ENCODE measurements at places on chromosomes 12 and 14. TPM values are rescaled to one million over a fixed set of nuclear protein-coding genes. Genes with fewer than 3 reads are reported as not detected.

RTL1 gene
- total RNA-seq, result not detected

PRH2 gene
- total RNA-seq, result not detected

DNA sequence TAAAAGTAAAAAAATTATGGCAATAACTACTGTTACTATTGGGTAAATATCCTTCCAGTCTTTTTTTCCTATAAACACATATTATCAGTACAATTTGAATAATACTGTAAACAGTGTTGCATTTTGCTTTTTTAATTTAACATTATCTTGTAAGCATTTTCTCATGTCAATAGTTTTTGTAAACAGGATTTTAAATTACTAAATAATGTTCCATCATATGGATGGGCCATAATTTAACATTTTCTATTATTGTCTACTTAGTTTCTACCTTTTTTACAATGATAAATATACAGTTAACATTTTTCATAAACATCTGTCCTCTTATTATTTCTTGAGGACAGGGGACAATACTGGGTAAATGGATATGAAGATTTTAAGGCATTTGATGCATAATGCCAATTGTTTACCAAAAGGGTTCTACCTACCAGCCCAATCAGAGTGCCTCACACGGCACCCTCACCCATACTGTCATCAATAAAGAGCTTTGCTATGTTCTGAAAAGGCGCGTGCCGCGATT, 759 bp upstream of the ACVR1B start:
- no peak for DNase-seq
- H3K4me1 ChIP-seq, result peaks cover 9% of the 10 kb centered on the region
- H3K4me3 ChIP-seq, result peak overlapping the region; percentile 47
- no peak overlapping the region for H3K27ac ChIP-seq
- H3K27me3 ChIP-seq, result peaks cover 3% of the 10 kb centered on the region

GRCh38 chr14:78612666-78613065, 442.5 kb downstream of the NRXN3 start:
- no peak overlapping the region for H3K27ac ChIP-seq
- no peaks in the 10 kb centered on the region for H3K36me3 ChIP-seq
- H3K27me3 ChIP-seq, result no peaks in the 10 kb centered on the region
- H3K4me3 ChIP-seq, result no peak overlapping the region
- H3K4me1 ChIP-seq, result no peaks in the 10 kb centered on the region

DNAH10 gene
- 1.3 TPM for total RNA-seq

DNA sequence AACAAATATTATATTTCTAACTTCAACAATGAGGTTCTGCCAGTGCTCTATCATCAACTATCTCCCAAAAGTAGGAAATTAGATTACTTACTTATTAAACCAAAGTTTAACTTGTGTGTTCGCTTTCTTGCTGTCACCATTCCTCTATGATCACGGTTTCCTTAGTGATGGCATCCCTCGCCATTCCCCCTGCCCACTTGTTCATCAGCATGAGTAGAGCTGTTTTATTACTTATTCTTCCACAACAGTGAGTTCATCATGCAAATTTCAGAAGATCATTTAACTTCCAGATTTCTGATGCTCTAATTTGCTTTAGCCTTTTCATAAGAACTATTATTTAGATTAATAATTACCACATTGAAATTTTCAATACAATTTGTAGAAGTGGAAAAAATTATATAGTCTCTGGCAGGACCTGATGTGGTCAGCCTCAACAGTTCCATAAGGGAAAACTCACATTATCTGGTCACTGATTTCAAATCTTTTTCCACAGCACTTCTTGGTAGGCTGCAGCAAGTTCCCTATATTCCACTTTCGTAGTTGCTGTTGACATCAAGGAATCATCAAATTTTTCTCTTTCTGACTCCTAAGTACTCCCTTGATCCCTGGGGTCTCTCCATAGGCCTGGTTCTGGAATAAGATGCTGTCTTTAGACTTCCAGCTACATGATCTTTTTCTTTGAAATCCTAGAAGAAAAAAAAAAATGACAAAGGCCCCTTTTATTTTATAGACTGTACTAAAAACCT, 174.6 kb downstream of the RASSF9 start:
- no peaks in the 10 kb centered on the region for H3K4me1 ChIP-seq
- H3K36me3 ChIP-seq, result no peaks in the 10 kb centered on the region
- no peak for DNase-seq
- no peak overlapping the region for H3K27ac ChIP-seq
- no peaks in the 10 kb centered on the region for H3K27me3 ChIP-seq

DNA sequence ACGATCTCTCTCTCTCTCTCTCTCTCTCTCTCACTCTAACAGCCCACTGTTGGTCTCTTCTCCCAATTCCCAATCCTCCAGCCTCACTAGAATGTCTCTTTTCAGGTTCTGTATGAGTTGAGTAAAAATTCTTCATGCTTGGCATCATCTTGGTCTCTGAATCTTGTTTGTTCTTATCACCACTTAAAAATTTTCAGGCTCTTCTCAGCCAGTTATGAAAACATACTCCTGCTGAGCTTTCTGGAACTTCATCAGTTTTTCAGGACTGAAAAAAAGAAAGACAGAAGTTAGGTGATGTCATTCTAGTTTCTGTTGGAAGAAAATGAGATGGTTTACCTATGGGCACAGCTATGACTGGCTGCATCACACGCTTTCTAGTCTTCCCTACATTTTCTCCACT, 11.5 kb upstream of the IL22 start:
- no peaks in the 10 kb centered on the region for H3K36me3 ChIP-seq
- no peaks in the 10 kb centered on the region for H3K4me1 ChIP-seq
- no peak overlapping the region for H3K27ac ChIP-seq
- no peak overlapping the region for H3K4me3 ChIP-seq

OAS2 gene
- 0.30 TPM for total RNA-seq

DNA sequence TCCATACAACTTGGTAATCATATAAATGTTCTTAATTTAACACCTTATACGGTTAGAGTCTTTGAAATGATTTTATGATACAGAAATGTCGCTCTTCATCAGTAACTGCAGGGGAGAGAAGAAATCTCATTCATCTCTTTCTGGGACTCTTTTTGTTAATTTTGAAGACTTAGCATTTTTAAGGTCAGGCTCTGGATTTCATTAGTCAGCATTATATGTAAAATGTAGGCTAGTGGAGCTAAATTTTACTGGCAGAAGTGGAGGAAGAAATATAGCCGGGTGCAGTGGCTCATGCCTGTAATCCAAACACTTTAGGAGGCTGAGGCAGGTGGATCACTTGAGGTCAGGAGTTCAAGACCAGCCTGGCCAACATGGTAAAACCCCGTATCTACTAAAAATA, 4.7 kb upstream of the PTGR2 start:
- H3K27ac ChIP-seq, result no peak overlapping the region
- H3K27me3 ChIP-seq, result no peaks in the 10 kb centered on the region
- no peak for DNase-seq
- H3K4me1 ChIP-seq, result peaks cover 19% of the 10 kb centered on the region
- no peak overlapping the region for H3K4me3 ChIP-seq

DNA sequence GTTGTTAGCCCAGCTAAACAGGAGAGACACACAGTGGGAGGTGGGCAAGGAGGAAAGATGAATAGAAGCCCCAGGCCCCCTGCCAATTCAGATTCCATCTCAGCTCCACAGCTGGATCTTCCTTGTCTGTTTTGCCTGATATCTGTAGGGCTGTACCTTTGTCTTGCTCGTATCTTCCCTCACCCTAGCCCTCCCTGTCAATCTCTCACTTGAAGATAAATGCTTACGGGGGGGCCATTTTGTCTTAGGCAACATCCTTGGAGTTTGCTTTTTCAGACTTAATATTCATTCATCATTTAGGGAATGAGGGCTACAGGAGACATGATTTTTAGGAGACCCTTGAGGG, 2.4 kb downstream of the KIF5A start:
- DNase-seq, result no peak
- H3K36me3 ChIP-seq, result no peaks in the 10 kb centered on the region
- no peak overlapping the region for H3K4me3 ChIP-seq
- no peak overlapping the region for H3K27ac ChIP-seq
- H3K4me1 ChIP-seq, result peaks cover 34% of the 10 kb centered on the region

MDGA2 gene
- not detected for total RNA-seq

KRT71 gene
- not detected for total RNA-seq

DNA sequence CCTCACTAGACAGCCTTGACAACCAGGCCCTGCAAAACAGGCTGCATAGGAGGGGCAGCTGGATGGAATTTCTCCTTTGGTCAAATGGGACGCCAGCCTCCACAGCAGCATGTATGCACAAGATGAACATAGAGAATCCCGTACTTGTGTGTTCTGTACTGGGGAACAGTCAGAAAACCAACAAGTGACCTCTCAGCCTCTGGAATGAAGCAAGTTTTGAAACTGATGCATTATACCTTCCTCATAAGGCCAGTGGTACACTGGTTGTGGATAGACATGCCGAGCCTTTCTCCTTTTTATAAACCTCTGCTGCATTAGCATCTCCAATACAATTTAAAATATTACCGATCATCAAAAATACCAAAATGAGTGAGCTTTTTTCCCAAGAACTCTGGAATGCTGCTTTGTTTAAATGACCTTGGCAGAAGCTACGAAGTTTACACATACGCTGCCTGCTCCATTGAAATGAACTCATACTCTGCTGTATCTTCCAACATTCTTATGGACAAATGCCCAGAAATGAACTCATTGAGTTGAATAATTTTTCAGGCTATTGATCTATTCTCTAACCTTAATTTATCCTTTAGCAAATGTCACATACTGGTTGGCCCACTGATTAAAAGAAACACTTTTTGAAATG, 47.6 kb upstream of the FERMT2 start:
- H3K36me3 ChIP-seq, result no peaks in the 10 kb centered on the region
- no peaks in the 10 kb centered on the region for H3K27me3 ChIP-seq
- H3K4me3 ChIP-seq, result no peak overlapping the region
- H3K27ac ChIP-seq, result no peak overlapping the region
- DNase-seq, result no peak

TMEM30B gene
- 0.12 TPM for total RNA-seq

DNA sequence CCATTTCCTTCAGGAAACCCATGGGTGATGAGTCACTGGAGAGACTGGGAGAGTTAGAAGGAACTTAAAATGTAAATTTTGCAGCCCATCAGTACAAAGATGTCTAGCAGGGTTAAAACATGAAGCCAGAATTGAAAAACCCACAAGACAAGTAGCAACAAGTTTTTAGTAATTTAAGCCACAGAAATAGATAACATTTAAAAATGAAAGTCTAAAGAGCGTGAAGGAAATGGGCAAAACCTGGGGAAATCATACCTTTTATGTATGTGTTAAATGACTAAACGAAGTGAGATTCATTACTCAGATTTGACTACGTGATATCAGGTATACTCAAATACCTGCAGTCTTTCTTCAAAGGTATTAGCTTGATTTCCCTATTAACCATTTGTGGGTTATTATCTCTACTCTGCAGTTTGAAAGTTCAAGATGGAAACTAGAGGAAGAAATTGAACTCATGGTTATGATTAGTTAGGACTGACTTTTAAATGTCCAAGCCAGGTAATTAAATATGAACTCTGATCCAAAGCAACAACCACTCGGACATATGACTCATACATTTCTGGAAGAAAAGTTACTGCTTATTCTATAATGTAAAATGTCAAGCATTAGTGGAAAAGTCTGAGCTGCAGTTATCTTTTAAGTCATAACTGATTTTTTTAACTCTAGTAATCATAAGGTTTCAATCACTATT, 84.1 kb downstream of the ITPR2 start:
- no peaks in the 10 kb centered on the region for H3K27me3 ChIP-seq
- H3K4me1 ChIP-seq, result peaks cover 34% of the 10 kb centered on the region
- peak overlapping the region; percentile 3 for H3K4me3 ChIP-seq
- H3K36me3 ChIP-seq, result no peaks in the 10 kb centered on the region
- DNase-seq, result no peak

DNA sequence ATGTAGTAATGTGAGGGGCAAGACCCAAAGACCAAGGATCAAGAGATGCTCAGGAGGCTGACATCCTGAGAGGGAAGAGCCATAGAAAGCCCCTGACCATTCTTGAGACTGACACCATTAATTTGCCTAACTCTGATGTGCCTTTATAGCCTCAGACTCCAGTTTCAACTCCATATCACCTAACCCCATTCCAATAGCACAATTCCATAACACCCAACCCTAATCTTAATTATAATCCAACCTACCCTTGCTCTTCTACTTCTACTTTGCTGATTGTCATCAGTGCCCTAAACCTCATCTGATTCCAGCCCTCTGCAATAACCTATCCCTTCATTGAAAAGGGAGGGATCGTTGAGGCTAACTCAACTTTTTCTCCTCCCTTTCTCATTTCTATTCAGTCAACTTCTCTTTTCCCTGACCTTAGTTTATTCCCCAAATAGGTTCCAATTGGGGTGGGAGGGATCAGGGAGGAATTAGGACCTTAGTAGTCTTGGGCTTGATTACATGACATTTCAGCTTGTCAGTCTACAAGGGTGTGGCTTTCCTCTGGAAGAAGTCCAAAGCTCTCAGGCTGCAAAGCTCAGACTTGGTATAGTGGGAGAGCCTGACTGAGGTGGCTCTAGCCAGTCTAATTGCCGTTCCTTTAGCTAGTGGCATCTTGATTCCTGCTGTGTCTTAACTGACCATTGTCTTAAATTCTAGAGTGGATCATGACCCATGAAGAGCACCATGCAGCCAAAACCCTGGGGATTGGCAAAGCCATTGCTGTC, 3.1 kb downstream of the PFKM start:
- DNase-seq, result no peak
- H3K4me1 ChIP-seq, result peaks cover 12% of the 10 kb centered on the region
- no peak overlapping the region for H3K27ac ChIP-seq
- no peak overlapping the region for H3K4me3 ChIP-seq
- H3K27me3 ChIP-seq, result 0 out of 2 replicates have a peak, but pooled peaks cover 2% of the 10 kb centered on the region

- no peak overlapping the region for H3K4me3 ChIP-seq
- DNase-seq, result no peak
- H3K4me1 ChIP-seq, result no peaks in the 10 kb centered on the region
- peaks cover 31% of the 10 kb centered on the region for H3K27me3 ChIP-seq
Measured at GRCh38 chr14:56812364-56813141, 2.3 kb upstream of the OTX2 start.

DNA sequence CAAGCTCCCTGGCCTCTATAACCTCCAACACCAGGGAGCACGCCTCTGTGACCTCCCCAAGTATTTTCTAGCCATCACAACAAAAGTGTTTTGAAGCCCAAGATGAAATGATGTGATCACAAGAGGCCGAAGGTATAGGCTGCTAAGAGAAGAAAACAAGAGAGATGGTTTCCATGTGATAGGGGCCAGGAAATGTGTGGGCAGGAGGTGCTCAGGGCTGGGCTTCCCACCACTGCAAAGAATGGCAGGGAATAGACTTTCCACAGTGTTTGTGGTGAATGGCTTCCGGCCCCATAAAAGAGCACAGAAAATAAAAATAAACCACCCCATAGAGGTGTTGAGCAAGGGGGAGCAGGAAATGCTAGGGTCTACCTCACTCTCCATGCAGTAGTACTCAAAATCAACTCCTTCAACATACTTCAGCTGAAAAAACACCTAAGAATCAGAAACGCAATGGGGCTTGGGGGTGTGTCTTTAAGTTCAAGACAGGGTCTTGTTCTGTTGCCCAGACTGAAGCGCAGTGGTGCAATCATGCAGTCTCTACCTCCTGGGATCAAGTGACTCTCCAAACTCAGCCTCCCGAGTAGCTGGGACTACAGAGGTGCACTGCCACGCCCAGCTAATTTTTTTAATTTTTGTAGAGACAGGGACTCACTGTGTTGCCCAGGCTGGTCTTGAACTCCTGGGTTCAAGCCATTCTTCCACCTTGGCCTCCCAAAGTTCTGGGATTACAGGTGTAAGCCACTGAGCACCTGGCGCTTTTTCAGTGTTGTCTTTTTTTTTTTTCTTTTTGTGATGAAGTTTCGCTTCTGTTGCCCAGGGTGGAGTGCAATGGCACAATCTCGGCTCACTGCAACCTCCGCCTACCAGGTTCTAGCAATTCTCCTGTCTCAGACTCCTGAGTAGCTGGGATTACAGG, 27.1 kb downstream of the DAD1 start:
- no peak overlapping the region for H3K4me3 ChIP-seq
- peaks cover 18% of the 10 kb centered on the region for H3K4me1 ChIP-seq
- peaks cover 16% of the 10 kb centered on the region for H3K36me3 ChIP-seq
- H3K27me3 ChIP-seq, result no peaks in the 10 kb centered on the region

PAPLN gene
- 9.6 TPM for total RNA-seq

P2RX2 gene
- total RNA-seq, result not detected
